NCI-H1436 treated with DMSO at 0.1 percent for 48 hours (cell line): ENCODE measurements at places on chromosomes 5 and 9.

GRCh38 chr5:72149742-72150141 is 42.5 kb downstream of the MAP1B start:
- no peak for DNase-seq

GRCh38 chr9:95477441-95477840 is 39.3 kb downstream of the PTCH1 start:
- no peak for DNase-seq

GRCh38 chr9:38671748-38672147 is 48.2 kb downstream of the FAM240B start:
- no peak for DNase-seq

- no peak for DNase-seq
Observed at GRCh38 chr9:125110464-125110863, 32.9 kb downstream of the SCAI start.

GRCh38 chr5:73450137-73450536 is 1.6 kb upstream of the FOXD1 start:
- no peak for DNase-seq

GRCh38 chr5:171152382-171152781 is 156.7 kb upstream of the TLX3 start:
- no peak for DNase-seq

- DNase-seq = no peak
Observed at GRCh38 chr9:25350011-25350410, 328.2 kb downstream of the TUSC1 start.

- no peak for DNase-seq
Observed at GRCh38 chr5:130747556-130747955, 417.5 kb downstream of the HINT1 start.

DNA sequence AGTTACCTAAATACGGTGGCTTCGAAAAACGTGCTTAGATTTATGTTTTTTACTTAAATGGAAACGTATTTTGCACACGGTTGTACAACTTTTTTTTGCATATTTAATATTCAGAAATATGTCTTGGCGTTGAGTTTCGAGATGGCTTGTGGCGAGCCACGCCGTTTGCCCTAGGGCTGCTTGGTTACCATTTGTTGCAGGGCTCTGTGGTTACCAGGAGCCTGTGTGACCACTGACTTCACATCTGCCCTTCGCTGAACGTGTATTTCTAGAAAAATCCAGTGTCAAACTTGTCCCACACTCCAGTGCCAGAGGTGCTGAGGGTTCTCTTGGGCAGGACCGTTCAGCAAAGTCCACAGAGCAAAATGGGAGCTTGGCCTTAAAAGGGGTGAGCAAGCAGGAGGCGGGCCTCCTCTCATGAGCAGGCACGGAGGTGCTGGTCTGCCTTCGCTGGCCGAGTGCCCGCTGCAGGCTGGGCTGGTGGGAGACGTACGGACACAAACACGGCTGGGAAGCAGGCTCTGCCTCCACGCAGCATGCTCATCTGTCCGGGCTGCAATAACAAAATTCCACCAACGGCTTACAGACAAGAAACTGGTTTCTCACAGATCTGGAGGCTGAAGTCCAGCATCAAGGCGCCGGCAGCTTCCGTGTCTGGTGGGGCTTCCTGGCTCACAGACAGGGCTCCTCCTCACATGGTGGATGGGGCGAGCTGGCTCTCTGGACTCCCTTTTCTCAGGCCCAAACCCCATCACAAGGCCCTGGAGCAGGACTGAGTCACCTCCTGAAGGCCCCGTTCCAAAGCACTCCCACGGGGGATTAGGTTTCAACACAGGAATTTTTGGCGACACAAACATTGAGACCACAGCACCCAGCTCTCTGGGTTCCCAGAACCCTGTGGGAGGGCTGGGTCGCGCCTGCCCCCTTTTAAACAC is 5.4 kb downstream of the MRPL36 start:
- DNase-seq = no peak

DNA sequence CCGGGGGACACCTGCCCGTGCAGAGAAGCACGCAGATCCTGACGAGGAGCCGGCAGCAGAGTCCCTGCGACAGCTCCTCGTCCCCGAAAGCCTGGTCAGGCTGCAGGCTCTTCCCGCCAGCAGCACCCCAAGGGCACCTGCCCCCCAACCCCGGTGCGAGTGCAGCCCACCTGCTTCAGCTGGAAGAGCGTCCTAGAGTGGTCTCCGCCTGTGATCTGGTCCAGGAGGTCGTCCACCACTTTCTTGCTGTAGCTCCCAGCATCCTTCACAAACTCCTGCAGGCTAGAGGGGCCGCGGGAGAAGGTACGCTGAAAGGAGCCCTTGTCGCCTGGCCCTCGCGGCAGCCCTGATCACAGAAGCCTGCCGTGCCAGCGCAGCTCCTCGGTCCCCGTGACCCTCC is 16.7 kb downstream of the BRD9 start:
- DNase-seq = no peak

GRCh38 chr9:123370526-123371227 is 14.7 kb downstream of the CRB2 start:
- no peak for DNase-seq

GRCh38 chr5:68392617-68393016 is 177.1 kb downstream of the PIK3R1 start:
- DNase-seq = no peak

DNA sequence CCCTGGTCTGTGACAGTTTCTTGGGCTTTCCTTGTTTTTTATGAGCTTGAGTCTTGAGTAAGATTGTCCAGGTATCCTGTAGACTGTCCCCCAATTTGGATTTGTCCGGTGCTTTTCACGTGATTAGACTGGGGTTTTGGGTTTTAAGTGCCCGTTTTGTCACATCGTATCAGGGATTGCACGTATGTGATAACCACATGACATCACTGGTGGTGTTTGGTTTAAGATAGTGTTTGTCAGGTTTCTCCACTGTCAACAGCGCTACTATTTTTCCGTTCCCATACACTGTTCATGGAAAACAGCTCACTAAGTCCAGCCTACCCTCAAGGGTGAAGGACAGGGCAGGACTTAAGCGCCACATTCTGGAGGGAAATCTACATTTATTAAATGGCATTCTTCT is 39.7 kb downstream of the LMNB1 start:
- no peak for DNase-seq

- DNase-seq = no peak
Observed at GRCh38 chr9:124372038-124372437, 43.2 kb downstream of the PSMB7 start.

- no peak for DNase-seq
Observed at GRCh38 chr5:132951897-132952296, 11.5 kb downstream of the AFF4 start.

- DNase-seq = no peak
Observed at GRCh38 chr9:105760053-105760452, 65.7 kb downstream of the TMEM38B start.

DNA sequence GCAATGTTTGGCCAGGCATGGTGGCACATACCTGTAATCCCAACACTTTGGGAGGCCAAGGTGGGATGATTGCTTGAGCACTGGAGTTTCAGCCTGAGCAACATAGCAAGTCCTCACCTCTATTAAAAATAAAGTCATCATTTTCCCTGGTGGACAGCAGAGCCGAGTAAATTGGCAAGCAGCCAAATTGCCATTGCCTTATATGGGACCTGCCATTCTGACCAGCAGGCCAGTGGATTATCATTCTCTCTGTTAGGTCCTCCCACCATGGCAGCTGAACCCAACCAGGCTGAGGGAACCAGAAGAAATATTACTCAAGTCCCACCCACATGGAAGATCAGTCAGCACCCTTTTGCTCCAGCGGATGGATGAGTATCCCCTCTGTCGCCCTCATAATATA is 1829.9 kb downstream of the EFNA5 start:
- no peak for DNase-seq

- DNase-seq = no peak
Observed at GRCh38 chr5:97422678-97423077, 239.6 kb upstream of the RIOK2 start.

DNA sequence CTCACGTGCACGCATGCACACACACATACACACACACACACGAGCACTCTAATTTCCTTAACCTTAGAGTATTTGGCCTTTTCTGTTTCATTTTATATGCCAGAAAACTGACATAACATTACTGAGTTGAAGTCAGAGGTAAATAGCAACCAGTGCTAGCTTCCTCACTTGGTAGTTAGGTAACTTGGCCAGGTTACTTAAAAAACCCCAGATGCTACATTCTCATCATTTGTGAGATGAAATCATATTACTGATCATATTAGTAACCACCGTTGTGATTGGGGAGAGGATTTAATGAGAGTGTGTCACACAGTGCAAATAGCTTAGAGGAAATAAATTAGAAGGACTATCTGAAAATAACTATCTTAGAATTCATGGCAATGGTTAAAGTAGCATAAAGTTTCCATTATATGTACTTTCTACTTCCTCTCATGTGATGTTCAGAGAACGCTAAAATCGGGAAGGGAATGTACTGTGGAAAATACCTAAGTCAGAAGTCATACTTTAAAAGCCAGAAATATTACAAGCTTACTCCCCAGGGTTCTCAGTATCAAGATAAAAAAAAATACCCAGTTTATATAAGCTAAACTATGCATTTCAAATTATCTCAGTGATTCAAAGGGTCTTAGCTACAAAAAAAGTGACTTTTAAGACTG is 120.5 kb downstream of the TUSC1 start:
- no peak for DNase-seq

DNA sequence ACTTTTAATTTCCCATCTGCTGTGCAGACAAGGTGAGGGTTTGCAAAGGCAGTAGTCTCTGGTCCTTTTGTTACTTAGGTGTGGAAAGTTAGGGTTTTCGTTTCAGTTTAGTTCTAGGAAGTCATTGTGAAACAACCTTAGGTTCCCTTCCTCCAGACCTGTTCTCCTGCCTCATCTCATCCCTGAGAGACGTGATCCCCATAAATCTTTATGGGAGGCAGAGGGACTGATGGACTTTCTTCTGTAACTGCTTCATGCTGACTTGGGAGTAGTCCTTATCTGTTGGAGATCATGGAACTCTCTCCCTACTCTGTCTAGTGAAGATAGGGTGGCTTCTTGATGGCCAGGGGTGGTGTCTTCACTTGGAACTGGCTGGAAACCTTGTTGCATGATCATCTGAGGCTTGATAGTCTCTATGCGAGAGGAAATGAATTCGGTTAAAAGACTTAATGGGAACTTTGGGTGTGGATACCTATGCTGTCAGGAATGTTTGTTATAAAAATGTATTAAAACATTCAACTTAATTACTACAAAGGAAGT is 7.2 kb upstream of the GM2A start:
- DNase-seq = no peak

DNA sequence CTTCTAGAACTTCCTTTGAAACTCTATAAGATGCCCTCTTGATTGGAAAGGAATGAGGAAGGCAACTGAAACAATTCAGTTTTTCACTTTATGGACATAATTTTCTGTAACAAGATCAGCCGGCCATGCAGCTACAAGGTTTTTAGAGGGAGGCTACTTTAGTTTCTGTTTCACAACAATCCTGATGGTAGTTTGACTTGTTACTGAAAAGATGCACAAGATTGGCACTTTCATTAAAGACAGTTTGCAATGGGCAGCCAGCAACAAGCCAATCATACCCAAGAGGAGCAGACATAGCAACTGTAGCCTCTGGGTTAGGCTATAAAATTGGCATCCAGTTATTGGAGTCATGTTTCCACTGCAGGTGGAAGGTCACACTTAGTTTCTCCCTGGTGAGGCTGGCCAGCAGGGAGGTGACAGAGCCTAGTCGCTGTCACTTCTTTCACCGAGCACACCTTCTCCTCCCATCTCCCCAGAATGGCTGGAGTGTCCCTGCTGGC is 74.3 kb upstream of the TGFBR1 start:
- no peak for DNase-seq

GRCh38 chr9:137550231-137550621 is at the start of gene PNPLA7:
Gene PNPLA7 (minus strand): TSS chr9:137550402. CDS start chr9:137550197, 205 bp downstream.
- DNase-seq = peak; percentile 40

GRCh38 chr9:3495855-3496254 is 29.9 kb downstream of the RFX3 start:
- no peak for DNase-seq

- no peak for DNase-seq
Observed at GRCh38 chr9:128286440-128286839, 10.4 kb downstream of the SWI5 start.

GRCh38 chr5:139886213-139886612 is 90.6 kb downstream of the PSD2 start:
- DNase-seq = no peak

DNA sequence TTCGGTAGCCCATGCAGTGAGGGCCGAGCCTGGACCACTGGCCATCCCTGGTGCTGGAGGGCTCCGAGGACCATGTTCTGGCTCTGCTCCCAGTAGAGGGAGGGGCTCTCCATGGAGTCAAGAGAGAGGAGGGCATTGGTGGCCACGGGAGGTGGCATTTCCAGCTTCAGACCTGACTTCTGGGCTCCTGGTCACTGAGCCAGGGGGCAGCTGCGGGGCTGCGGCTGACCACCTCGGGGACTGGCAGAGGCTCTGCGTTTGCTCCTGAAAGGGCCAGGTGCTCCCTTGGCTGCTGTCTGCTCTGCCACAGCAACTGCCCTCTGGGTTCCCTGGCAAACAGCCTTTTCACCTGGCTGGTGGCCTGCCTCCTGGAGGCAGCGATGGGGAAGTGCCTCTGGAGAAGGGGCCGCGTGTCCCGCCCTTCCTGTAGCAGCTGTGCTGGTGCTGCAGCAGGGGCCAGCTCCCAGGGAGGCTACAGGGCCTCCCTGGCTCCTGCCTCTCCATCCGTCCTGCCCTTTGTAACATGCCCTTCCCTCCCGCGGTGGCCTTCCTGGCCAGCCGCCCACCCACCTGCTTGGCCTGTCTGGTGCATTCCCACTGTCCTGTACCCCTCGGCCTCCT is 144.6 kb downstream of the CACNA1B start:
- peak; percentile 16 for DNase-seq

DNA sequence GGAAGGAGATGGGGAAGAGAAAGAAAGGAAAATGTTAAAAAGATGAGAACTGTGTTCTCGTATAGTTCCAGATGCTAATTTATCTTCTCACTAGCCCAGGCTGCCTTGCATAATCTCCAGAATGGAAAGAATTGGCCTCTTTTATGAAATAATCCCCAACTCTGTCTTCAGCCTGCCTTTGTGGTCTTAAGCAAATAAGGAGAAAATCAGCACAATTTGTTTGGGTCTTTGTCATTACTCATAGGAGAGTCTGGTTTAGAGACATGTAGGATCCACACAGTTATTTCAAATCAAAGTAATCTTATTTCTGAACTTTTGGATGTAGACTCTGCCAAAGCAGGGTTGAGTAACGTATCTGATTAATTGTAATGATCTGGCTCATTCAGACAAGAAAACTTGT is 50.7 kb upstream of the CAMK4 start:
- no peak for DNase-seq

GRCh38 chr9:132241840-132242620 is 80.2 kb downstream of the NTNG2 start:
- DNase-seq = no peak

DNA sequence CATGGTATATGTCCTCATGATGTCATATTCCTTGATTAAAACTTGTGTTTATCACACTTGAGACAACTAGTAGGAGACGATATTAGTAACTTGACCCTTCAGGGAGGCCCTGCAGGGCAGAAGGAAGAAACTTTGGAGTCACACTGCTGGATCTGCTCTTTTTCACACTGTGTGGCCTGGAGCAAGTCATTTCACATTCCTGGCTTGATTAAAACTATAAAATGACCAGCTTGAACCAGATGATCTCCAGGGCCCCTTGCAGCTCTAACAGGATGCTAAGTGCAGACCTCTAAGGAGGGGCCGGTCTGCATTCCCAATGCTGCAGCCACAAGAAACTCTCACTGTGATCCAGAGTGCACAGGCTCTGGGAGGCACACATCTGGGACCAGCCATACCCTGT is 146.4 kb upstream of the ZNF366 start:
- DNase-seq = no peak

GRCh38 chr5:3131161-3131560 is 379.7 kb upstream of the IRX2 start:
- DNase-seq = no peak

GRCh38 chr9:9002826-9003583 is 1203.4 kb upstream of the DMAC1 start:
- DNase-seq = no peak

GRCh38 chr5:174935854-174936474 is 211.6 kb downstream of the MSX2 start:
- no peak for DNase-seq
